ENCODE measurements at places on chromosomes 6 and 20.

DNA sequence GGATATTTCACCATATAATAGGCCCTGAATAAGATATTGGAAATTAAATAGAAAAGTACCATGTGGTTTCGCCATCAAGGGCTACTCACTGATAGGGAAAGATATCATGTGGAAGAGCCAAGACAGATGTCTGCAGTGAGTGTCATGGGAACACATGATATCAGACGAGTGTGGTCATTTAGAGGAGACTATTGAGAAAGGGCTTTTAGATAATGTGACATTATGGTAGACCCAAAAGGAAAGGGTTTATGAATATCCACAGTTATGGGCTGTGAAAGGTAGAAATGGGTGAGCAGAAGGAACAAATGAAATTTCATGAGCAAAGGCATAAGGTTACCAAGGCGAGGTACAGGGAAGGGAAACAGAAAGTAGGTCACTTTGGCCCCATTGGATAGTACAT, 182.3 kb upstream of the PRSS16 start:
- no peak for DNase-seq

DNA sequence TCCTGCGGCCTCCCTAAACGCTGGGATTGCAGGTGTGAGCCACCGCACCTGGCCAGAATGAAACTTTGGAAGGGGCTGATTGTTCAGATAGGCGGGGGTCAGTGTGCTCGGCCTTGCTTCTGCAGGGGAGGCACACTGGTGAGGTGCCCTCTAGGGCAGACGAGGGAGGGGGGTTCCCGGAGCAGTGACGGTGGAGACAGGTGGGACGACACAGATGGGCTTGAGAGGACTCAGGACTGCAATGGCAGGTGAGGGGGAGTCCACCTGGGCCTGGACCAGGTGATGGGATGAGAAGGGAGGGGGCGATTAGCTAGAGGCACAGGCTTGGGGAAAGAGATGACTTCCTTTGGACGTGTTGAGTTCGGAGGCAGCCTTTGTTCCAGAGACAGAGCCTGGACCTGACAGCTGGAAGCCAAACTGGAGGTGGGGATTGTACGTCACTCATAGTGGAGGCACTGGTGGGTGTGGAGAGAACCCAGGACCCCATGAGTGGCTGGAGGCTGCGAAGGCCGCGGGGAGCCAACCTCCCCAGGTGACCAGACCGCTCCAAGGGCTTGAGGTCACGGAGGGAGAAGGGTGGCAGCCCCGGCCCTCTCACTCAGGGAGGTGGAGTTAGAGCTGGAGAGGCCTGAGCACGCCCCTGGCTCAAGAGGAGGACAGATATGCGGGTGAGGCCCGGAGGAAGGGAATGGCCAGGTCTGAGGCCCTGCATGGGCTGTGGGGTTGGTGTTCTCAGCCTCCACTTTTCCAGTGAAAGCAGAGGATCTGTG, 10.5 kb upstream of the MAP1LC3A start:
- no peak for DNase-seq

DNA sequence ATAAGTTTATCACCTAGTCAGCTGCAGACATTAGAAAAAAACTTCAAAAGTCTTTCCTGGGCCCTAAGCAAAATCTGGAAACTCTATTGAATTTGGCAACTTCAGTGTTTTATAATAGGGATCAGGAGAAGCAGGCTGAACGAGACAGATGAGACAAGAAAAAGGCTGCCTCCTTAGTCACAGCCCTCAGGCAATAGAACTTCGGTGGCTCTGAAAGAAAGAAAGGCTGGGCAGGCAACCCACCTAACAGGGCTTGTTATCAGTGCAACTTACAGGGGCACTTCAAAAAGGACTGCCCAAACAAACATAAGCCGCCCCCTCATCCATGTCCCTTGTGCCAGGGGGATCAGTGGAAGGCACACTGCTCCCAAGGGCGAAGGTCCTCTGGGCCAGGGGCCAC, 657.9 kb upstream of the HS3ST5 start:
- DNase-seq, result no peak

DNA sequence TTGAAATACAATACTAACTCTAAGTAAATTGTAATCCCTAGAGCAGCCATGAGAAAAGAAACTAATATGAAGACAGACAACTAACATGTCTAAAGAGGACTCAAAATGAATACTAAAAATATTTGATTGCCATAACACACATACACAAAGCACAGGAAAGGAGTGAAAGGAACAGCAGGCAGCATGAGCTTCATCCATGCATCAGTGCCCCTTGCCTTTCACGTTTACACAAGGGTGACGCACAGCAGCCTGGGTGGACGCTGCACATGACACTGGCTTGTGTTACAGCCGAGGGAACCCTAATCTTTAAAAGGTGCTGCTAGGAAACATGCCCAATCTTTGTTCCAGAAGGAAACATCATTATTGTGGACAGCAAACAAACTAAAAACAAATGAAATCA, 123.5 kb downstream of the MAN1A1 start:
- DNase-seq, result no peak

DNA sequence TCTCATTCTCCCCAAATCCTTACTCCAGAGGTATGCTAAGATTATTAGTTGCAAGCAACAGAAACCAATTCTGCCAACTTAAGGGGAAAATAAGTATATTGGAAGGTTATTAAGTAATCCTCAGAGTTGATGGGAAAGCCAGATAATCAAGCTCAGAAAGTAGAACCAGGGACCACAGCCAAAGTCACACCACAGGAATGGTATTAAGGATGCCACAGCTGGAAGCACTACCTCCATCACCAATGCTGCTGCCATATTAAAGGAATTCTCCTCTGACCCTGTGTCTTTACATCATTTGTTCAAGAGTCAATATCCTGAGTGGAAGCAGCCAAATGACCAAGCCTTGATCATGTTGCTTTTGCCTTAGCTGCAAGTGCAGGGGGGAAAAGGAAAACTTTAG, 9.9 kb downstream of the PROCR start:
- DNase-seq, result no peak

DNA sequence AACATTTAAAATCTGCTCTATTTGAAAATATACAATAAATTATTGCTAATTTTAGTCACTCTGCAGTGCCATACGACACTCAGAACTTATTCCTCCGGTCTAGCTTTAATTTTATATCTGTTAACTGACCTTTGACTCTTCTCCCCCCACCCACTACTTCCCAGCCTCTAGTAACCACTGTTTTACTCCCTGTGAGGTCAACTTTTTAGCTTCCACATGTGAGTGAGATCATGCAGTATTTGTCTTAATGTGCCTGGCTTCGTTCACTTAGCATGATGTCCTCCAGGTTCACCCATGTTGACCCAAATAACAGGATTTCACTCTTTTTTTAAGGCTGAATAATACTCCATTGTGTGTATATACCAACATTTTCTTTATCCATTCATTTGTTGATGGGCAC, 80.8 kb downstream of the RPP40 start:
- DNase-seq, result no peak

- DNase-seq, result no peak
Measured at GRCh38 chr20:37417617-37418467, 71.9 kb downstream of the SRC start.

DNA sequence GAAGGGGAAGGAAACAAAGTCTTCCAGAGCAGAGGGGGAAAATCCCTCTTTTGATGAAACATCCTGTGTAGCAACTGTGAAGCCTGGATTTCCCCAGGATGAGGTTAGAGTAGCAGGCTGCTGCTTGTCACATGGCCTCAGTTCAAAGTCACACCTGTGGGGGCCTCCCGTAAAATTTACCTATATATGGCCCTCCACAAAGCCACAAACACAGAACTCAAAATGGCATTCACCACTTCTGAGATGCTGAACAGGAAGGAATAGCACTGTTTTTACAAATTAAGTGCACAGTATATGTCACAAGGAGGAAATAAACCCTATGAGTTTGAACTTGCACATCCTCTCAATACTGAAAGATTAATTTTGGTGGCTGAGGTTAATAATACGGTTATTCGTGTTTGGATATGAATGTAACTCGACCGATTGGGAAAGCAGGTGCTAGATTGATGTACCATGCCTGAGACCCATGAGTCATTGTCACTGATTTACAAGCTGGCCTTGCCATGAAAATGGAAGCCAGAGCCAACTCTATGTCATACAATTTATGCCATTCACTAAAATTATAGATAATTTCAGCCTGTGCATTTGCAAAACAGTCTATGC, 70.6 kb downstream of the SGK1 start:
- DNase-seq, result no peak

DNA sequence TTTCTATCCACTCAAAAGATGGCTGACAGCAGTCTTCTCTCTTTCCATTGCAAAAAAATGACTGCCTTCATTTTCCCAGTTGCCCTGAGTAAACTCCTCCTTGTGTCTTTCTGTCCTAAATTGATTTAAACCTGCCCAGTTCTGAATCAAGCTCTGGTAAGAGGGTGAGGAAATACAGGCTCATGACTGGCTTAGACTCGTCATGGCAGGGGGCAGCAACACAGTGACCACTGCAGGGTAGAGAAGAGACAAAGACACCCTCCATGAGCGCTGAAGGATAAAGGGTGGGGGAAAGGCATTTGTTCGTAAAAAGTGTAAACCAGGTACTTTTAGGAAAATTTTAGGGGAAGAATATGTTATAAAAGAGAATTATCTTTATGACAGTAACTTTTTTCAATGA, 738.2 kb upstream of the FLRT3 start:
- no peak for DNase-seq

DNA sequence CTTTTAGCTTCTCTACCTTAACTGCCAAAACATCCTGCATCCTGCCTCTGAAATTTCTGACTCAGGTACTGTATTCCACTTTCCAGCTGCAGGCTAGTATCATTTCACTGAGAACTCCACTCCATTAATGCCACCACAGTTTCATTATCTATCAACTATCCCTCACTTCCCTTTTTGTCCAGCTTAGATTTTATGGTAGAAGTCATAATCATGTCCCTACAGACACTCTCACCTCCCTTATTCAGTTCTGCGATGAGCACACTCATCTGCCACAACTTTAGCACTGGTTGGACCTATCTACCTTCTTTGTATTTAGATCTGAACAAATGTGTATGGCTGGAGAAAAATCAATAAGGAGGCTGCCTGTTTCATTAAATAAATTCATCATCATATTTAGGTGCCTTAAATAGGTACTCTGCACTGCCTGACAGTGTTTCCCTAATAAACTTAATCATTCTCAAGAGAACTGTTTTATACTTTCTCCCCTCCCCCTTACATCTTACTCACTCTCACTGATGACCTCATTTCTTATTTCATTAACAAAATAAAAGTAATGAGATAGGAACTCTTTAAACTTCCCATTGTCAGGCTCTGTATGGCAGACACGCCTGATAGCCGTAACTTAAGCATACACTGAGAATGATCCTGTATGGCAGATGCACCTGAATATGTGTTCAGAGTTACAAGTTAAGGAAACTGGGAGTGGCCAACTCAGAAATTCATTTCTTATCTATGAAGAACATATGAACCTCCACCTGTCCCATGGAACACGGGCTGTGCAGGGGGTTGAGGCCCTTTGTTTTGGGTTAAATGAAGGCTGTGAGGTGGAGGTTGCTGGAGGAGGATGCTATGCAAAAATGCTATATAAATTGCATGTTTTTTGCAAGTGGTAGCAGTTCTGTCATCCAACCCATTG, 95.3 kb upstream of the MAN1A1 start:
- no peak for DNase-seq

DNA sequence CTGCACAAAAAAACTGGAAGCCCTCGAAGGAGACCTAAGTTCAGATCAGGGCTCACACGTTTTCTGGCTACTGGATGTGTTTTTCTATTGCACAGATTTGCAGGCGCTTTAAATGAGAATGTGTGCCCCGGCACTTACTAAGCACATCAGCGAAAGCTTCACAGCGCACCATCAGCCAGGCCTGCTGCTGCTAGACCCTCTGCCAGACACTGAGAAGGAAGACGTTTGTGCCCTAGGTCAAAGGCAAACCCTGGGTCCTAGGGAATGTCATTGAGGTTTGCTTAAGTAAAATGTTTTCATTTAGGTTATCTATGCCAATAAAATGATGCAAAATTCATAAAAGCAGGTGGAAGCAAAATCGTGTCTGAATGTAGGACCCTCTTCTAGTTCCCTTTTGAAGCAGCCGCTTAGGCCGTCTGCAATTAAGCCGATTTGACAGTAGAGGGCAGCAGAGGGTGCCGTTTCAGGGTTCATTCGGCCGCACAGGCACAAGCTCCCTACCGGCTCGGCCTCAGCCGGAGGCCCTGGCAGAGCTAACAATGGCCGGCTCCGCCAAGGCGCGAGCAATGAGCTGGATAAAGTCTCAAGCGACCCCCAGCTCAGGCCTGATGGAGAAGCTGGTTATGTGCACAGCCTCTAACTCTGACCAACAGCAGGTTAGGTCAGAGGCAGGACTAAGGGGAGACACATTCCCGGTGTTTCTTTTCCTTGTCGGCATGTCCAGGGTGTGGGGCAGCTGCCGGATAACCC, 107.2 kb upstream of the FOXA2 start:
- peak; percentile 80 for DNase-seq

DNA sequence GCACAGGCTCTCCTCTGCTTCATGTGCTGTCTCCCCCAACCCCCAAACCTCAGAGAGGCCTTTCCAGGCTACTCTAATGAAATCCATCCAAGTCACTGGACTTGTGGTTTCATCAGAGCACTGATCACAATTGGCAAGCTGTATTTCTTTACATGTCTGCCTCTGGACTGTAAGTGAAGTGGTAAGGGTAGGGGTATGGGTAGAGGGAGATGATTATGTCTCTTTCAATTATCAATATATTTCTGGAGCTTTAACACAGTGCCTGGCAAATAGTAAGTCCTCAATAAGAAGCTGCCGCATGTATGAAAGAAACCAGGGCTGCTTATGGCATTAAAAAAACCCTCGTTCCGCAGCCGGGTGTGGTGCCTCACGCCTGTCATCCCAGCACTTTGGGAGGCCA, 5.4 kb downstream of the TRERF1 start:
- no peak for DNase-seq

- DNase-seq, result no peak
Measured at GRCh38 chr6:107047807-107048206, 19.8 kb downstream of the MTRES1 start.

GRCh38 chr20:42074944-42075343, 456.8 kb upstream of the CHD6 start:
- DNase-seq, result no peak

DNA sequence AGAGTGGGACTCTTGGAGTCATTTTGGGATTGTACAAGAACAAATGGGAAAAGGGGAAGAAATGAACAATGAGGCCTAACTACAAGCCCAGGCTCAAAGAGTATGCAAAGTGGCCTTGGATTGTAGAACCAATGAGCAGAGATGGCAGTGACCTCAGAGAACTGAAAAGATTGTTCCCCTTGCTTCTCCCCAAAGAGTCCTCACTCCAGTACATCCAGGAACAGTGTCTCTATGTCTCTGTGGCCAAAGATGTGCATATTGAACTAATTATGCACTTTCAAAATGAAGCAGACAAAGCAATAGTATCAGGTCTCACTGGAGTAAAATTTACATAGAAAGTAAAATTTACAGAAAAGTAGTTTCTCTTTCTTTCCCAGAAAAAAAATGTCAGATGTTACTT, 81.0 kb downstream of the SMLR1 start:
- no peak for DNase-seq

Data from WTC11 (cell line).